ENCODE measurements at places on chromosomes 13 and 19.

- DNase-seq: no peak
These were observed 11.6 kb upstream of the GTF2F2 start for GRCh38 chr13:45108716-45109101.

GRCh38 chr19:48807590-48808308, 3.1 kb downstream of the BCAT2 start:
- no peak for DNase-seq

GRCh38 chr19:47699360-47699917, 13.8 kb upstream of the EHD2 start:
- peak; percentile 51 for DNase-seq

- no peak for DNase-seq
These were observed 9.3 kb downstream of the GP6 start for GRCh38 chr19:55028757-55029156.

DNA sequence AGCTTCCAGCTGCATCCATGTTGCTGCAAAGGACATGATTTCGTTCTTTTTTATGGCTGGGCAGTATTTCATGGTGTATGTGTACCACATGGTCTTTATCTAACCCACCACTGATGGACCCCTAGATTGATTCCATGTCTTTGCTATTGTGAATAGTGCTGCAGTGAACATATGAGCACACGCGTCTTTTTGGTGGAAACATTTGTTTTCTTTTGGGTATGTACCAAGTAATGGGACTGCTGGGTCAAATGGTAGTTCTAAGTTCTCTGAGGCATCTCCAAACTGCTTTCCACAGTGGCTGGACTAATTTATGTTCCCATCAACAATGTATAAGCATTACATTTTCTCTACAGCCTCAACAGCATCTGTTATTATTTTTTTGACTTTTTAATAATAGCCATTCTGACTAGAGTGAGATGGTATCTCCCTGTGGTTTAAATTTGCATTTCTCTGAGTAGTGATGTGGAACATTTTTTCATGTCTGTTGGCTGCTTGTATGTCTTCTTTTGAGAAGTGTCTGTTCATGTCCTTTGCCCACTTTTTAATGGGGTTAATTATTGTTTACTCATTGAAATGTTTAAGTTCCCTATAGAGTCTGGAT, 6.8 kb upstream of the UBE2L5 start:
- peak; percentile 58 for DNase-seq

DNA sequence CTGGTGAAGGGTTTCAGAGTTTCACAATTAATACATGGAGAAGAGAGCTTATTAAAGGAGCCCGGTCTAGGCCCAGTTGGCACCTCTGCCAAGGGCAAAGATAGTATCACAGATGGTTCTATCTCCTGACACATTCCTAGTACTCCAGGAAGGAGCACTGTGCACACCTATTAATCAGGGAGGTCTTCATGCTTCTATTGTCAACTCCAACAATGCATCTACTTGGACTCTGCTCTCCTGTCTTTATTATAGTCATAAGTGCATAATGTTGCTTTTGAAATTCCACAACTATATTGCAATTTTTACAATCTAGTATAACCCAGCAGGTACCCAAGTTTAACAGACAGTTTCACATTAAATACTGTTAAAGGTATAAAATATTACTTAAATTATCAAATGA, 174.5 kb upstream of the TSC22D1 start:
- DNase-seq: no peak

DNA sequence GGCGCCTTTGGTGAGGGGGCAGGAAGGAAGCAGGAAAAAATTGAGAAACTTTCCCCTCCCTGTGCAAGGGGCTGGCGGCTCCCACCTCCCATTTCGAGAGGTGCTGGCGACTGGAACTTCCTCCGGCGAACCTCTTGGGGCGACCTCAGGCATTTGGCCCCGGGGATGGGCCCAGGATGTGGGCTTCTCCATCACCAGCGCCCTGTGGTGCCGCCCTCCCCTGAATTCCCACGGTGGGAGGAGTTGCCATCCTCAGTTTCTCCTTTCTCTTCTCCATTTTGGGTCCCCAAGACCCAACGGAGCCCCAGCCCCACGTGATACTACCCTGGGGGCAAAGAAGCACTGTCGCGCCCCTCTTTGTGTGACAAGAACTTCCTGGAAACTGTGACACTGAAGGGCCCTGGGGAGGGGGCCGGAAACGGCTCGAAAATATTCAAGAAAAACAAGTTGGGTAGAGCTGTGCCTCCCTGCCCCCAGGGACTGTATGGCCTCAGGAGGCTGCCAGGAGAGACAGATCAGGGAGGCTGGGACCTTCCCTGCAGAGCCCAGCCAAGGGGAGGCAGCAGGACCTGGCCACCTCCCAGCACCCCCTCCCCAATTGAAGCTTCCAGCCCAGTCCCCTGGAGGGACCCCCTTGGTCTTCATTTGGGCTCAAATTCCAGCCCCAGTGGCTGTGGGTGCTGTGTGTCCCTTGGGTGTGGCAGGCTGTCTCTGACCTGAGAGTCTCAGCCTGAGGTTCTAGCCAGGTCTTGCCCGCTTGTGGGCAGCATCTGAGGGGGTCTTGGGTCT, 16.2 kb upstream of the AP1M2 start:
- peak; percentile 62 for DNase-seq

DNA sequence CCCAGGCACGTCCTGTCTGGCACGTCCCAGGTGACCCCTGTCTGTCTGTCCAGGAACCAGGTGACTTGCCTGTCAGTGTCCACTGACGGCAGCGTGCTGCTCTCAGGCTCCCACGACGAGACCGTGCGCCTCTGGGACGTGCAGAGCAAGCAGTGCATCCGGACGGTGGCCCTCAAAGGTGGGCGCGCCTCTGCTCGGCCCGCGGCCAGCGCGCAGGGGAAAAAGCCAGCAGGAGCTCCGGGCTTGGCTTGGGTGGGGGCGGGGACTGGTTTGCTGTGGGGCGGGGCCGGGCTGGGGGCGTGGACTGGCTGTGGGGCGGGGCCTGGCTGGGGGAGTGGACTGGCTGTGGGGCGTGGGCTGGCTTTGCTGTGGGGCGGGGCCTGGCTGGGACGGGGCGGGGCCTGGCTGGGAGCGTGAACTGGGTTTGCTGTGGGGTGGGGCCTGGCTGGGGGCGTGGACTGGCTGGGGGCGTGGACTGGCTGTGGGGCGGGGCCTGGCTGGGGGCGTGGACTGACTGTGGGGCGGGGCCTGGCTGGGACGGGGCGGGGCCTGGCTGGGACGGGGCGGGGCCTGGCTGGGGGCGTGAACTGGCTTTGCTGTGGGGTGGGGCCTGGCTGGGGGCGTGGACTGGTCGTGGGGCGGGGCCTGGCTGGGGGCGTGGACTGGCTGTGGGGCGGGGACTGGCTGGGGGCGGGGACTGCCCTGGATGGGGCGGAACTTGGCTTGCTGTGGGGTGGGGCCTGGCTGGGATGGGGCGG, 7.2 kb downstream of the WDR18 start:
- peak; percentile 58 for DNase-seq

DNA sequence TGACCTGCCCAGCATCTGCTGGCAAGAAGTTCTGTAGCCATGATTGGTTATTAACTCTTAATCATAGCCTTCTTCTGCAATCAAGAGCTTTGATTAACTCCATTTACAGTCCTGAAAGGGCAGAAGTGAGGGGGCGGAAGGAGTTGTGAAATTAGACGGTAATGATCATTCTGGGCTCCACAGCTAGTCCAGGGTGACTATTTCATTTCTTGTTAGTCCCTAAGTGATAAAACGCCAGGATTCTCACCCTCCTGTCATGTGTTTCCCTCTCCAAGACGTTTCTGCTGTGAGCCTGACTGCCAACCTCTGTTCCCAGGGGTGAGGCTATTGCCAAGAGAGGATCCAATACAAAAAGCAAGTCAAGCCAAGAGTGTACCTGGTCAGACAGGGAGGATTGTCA, 155.9 kb upstream of the IPO5 start:
- DNase-seq: no peak

GRCh38 chr19:5023128-5023571, 54.2 kb downstream of the KDM4B start:
- no peak for DNase-seq

DNA sequence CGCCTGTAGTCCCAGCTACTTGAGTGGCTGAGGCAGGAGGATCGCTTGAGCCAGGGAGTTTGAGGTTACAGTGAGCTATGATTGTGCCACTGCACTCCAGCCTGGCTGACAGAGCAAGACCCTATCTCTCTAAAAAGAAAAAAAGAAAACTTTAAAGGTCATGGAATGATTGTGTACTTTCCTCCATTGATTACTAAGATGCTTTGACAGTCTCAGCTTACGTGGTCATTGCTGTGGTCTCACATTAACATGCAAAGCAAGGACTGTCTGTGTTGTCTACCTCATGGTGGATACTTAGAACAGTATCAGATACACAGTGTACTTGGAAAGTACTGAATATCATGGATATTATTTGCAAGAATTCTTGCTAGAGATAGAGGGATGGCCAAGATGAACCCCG, 14.0 kb upstream of the TNFSF14 start:
- no peak for DNase-seq

DNA sequence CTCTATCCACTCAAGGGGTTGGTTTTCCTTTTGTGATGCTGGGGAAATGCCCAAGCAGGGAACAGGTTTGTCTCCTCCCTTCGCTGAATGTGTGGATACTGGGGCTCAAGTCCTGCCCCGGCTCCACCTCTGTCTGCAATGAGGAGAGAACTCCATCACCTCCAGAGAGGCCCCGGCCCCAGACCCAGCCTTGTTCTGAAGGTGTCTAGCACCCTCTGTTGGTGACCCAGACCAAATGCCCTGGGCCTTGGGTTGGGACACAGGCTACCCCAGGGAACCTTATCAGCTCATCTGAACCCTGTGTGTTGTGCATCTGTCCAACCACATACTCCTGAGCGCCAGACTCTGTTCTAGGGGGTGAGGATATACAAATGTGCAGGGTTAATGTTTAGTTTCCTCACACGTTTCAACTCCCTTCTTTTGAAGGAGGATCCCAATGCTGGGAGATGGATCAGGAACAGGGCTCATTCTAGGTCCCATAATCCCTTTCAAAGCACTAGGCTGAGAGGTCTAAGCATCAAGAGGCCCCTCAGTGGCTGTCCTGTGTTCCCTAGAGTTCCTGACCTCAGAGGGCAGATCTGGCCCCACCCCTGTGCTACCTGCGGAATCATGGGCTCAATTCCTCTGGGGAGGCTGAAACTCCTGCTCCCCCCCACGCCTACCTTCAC, 112.5 kb upstream of the SLC7A1 start:
- peak; percentile 72 for DNase-seq

GRCh38 chr13:23799945-23800344, 89.3 kb downstream of the MIPEP start:
- DNase-seq: peak; percentile 45

GRCh38 chr19:47895165-47895782, 9.2 kb upstream of the SULT2A1 start:
- no peak for DNase-seq

GRCh38 chr19:1786668-1787067, 25.4 kb downstream of the ATP8B3 start:
- no peak for DNase-seq

GRCh38 chr19:747432-748273, 3.3 kb upstream of the MISP start:
- DNase-seq: no peak

GRCh38 chr19:14363183-14364097, 17.8 kb upstream of the ADGRE5 start:
- DNase-seq: peak; percentile 81

DNA sequence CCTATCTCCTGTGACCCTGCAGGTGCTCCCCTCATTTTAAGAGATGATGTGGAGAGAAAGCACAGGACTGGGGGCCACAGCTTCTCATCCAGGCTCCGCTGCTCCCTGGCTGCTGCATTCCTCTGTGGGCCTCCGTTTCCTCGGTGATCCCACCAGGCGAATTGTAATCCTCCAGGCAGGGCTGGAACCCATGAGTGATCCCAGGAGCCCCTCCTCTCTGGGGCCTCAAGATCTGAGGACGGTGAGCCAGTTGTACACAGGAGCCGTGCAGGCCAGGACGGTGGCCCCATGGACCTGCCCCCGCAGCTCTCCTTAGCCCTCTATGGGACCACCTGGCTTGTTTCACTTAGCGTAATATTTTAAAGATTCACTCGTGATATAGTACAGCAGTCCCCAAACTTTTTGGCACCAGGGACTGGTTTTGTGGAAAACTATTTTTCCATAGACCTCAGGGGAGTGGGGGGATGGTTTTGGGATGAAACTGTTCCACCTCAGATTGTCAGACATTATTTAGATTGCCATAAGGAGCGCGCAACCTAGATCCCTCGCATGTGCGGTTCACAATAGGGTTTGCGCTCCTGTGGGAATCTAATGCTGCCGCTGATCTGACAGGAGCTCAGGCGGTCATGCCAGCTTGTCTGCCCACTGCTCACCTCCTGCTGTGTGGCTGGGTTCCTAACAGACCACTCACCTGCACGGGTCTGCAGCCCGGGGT, 5.6 kb downstream of the FFAR3 start:
- DNase-seq: no peak

Measured in EH (cell line).